ENCODE measurements at places on chromosomes 13 and 19. TPM values are rescaled to one million over a fixed set of nuclear protein-coding genes. Genes with fewer than 3 reads are reported as not detected.

Gene GIPR
- total RNA-seq = 2.0 TPM

Gene F10
- 0.18 TPM for total RNA-seq

Gene KRTDAP
- not detected for total RNA-seq

Gene NBEA
- total RNA-seq = 3.3 TPM

Gene CCDC70
- not detected for total RNA-seq

Gene NFIX
- 144 TPM for total RNA-seq

Gene RGL3
- total RNA-seq = 22.6 TPM

Gene FBXW9
- 12.4 TPM for total RNA-seq

Gene FFAR2
- not detected for total RNA-seq

Gene IGFL2
- total RNA-seq = not detected

Gene VSTM2B
- total RNA-seq = not detected

Gene TRPC4
- 0.10 TPM for total RNA-seq

Gene ZNF223
- 2.2 TPM for total RNA-seq

Gene MEX3D
- total RNA-seq = 73.7 TPM

Gene MTUS2
- total RNA-seq = 0.05 TPM

Gene TEAD2
- 31.9 TPM for total RNA-seq

Gene ATP4A
- not detected for total RNA-seq

Data from Panc1 (cell line).